Ascending aorta (tissue), 2 donors: ENCODE measurements at places on chromosomes 2 and 18.

GRCh38 chr2:159591221-159591620 is 25.1 kb downstream of the BAZ2B start:
- DNase-seq, result no peak

- DNase-seq, result no peak
These were observed 761 bp upstream of the IDH1 start for GRCh38 chr2:208255557-208256106.

DNA sequence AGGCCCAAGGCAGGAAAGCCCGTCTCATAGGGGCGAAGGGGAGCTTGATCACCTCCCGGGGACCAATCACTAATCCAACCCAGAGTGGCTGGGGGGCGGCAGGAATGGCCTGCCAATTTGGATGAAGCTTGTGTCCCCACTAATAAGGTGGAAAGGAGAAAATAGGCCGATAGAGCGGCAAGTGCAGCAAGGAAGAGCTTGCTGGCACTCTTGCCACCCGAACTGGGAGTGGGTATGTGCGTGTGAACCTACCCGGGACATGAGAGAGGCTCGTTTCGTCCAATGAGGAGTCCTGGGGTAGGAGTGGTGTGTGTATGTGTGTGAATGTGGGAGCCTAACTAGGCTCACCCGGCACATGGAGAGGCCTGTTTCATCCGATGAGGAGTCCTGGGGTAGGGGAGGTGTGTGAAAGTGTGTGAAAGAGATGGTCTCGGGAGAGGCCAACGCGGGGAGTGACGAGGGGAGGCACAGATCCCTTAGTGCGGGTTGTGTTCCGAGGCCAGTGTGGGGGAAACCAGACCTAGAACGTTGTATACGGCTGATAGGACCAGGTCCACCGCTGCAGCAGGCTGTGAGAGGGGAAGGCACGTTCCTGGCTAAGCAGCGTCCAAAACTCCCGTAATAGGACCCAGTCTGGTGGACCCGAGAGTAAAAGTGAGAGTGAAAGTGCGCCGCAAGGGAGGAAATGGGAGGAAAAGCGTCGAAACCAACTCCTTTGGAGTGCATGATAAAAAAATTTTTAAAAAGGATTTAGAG is 47.1 kb upstream of the SELENOI start:
- DNase-seq, result no peak

- no peak for DNase-seq
These were observed 36.0 kb downstream of the PCBP1 start for GRCh38 chr2:70123051-70123828.

GRCh38 chr2:95390881-95391321 is 11.6 kb upstream of the FAHD2A start:
- DNase-seq, result no peak

DNA sequence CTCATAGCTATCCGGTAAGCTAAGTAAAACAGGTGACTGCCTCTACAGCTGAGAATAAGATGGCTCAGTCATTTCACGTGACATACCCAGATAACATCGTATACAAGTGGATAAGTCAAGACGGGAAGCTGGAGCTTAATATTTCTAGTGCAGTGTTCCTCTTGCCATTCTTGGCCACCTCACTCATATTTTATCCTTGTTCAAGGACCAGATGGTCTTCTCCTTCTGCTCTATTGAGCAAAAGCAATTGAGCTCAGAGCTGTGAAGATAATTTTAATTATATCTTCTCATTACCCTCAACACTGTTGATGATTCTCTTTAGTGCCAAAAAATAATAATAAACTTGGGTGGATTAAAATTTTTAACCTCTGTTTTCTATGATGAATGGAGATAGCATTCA is 201.1 kb downstream of the DCC start:
- DNase-seq, result no peak

DNA sequence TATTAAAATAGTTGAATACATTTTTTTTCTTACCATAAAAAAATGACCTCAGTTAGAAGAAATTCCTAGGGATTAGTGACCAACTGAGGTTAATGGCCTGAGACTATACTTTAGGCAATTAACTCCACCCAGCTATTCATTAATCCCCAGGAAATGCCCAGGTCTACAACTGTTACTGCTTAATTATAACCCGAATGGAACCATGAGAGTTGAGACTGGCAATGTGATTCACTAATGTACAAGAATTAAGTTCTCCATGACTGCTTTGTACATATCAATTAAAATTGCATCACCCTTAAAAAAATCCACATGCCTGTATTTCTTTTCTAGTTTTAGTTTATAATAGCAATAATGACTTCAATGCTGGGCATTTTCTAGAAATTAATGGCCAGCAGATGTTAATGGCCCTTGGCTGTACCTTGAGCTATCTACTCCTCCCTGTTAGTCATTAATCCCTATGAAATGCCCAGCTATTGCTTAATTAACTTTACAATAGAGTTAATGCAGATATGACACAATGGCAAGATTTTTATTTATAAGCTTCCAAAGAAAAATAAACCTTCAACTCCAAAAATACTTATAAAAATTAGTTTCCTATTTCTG is 44.1 kb downstream of the ERBB4 start:
- no peak for DNase-seq

DNA sequence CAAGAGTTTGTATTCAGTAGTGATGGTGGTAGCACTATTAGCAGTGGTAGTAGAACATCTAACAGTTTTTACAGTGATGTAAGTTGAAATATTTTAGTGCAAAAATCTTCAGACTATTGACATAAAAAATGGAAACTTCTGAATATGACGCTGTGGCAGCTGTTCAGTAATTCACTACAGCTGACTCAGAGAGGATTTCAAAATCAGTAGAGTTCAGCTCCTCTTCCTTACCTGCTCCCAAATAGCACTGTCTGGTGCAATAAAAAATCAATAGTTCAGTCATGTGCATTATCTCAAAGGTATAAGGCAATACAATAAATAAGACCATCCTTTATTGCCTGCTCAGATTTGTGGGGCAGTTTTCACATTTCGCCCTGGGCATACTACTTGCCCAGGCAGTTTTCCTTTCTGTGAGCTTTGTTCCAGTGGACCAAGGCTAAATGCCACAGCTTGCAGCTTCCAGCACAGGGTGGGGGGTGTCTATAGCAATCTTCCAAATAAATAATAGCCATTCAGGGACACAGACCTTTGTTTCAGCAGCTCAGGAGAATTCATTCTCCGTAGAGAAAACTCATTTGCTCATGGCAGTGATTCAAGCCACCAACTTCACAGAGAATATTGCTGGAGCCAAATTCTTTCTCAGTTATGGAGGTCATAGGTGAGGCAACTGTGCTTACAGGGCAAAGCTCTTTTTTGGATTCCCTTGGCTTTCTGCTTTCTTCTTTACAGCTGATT is 33.9 kb upstream of the GORASP2 start:
- DNase-seq, result no peak

DNA sequence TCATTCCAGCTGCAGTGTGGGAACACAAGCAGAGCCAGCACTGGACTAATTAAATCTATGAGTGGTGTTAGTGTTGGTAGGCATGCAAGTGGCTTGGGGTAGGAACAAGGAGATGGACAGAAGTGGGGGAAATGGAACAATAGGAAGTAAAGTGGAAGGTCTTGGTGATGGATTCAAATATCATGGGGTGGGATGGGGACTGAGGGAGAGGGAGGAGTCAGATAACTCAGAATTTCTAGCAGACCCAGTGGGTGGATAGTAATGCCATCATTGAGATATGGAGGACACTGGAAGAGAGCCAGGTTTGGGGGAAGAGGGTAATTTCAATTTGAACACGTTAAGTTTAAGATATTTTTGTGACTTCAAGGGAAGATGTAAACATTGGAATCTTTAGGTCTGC is 2.9 kb upstream of the LNPK start:
- DNase-seq, result no peak

DNA sequence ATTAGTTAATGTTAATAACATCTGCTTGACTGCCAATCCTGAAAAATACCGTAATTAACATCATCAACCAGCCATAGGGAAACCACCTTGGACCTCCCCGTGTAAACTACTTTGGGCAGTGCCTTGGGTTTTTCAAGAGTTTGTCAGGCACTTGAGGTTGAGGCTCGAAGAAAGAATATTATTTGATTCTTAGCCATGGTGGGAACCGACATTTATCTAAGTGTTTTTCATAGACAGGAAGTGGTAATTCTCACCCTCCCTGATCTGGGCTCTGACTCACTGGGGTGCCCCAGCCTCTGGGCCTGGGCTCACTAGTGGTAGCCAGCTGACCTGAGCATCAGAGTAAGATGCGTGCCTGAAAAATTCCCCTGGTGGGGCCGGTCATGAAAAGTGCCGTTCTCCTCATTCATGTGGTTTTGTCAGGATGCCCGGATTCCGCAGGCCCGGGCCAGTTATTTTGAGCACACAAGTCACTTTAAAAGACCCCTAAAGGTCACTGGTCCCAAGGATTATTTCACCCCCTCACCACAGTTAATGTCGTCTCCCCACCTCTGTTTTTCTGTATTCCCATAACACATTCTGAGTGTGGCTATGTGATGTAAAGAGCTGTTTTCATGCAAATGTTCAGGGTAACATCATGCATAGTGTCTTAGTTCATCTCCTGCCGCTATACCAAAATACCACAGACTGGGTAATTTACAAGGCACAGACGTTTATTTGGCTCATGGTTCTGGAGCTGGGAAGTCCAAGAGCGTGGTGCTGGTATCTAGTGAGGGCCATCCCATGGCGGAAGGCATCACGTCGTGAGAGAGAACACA is 21.6 kb upstream of the SPATA3 start:
- DNase-seq, result no peak

- no peak for DNase-seq
These were observed 49.9 kb downstream of the TMEM17 start for GRCh38 chr2:62455957-62456692.

GRCh38 chr18:58891776-58892175 is 27.1 kb downstream of the ZNF532 start:
- no peak for DNase-seq

GRCh38 chr18:74945774-74946545 is 263.0 kb downstream of the PTGR3 start:
- DNase-seq, result no peak

GRCh38 chr18:41734917-41735316 is 220.1 kb upstream of the PIK3C3 start:
- DNase-seq, result no peak

DNA sequence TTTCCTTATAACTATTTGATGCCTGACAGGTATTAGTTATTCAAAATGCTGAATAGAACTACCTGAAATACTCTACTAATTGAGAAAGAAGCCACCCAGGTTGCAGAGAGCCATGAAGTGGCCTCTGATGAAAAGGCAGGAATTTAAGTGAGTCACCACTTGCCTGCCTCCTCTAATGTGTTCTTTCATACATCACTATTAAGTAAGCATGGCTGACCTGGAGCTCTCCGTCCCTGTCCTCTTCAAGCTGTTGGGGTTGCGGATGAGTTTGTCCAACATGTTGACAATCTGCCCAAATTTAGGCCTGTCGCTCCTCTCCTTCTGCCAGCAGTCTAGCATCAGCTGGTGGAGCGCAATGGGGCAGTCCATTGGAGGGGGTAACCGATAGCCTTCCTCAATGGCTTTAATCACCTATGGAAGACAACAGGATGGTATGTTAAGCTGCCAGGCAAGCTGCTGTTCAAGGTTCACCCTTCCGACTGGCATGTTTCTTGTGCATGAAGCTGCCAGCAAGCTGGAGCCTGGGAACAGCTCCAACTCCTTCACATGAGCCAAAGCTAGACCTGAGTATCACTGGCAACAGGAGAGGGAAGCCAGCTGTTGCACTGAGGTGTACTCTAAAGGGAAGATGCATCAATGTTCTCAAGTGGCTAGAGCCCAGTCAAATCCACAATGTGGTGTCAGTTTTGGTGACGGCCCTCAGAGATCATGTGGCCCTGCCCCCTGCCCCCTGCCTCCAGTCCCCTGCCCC is 142.2 kb downstream of the EPHA4 start:
- no peak for DNase-seq

DNA sequence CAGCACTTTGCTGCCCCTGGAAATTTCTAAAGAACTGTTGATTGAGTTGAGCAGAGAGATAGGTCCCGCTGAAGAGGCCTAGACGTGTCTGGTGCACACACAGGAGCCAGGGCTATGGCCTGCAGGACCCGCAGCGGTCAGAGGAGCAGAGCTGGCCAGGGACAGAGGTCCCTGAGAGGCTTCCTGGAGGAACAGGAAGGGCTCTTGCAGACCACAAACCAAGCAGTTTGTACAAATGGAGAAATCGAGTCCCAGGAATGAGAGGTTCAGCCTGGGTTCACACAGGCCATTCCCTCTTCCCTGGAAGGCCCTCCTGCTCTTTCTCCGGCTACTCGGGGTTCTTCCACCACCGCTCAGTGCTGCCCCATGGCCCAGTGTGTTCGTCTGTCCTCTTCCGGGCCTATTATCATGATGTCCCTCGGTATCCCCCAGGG is 1.2 kb upstream of the BIN1 start:
- no peak for DNase-seq

DNA sequence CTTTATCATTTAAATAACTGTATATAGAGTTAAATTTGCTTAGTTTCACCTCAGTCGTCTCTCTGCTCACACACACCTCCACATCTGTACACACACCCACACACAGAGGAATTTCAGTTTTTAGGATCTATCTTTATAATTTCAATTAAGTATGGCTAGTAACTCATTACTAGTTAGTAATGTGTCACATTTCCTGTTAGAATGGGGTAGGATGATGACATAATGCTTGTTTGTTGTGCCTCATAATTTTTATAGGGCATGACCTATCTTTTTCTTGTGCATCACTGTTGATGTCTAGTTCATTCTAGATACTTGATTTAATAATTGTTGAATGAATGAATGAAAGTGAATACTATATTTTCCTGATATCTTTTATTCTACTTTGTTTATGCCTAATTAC is 108.6 kb downstream of the AGPS start:
- no peak for DNase-seq

GRCh38 chr2:221529943-221530652 is 42.0 kb downstream of the EPHA4 start:
- no peak for DNase-seq

DNA sequence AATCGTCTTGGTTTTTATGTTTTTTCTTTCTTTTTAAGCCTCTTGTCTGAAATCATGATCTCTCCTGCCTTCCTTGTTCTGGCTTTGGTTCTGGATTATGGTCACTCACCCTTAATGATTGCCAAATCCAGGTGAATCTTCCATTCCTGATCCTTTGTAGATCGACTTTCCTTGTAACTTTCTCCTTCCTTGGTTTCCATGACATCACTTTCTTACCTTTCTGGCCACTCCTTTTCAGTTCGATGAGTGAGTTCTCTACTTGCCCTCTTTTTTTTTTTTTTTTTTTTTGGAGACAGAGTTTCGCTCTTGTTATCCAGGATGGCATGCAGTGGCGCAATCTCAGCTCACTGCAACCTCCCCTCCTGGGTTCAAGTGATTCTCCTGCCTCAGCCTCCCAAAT is 139.1 kb upstream of the LTBP1 start:
- no peak for DNase-seq

DNA sequence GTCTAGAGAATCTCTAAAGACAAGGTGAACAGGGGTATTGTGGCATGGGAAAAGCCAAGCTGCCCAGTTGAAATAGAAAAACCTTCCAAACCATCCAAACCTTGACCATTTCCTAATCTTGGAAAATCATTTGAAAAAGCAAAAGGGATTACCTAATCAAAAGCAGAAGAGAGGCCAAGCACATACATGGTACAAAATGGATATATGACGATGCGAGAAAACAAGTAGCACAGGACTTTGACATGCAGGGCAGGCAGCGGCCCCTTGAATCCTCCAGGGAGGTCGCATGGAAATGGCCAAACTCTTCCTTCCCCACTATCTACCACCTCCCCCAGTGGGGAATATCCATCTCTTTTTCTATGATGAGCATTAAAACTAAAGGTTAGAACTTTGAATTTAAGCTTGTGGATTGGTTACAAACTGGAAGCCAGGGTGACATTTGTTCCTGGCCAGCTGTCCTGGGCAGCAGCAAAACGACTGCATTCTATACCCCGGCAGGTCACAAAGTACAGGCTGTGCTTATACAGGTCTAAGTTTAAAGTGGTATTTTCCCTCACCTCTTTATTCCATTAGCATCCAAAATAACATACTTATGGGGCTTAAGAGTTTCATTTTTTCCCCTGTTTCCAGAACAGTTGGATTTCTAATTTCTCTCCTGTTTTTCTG is 24.7 kb downstream of the MYOM1 start:
- DNase-seq, result no peak
